ENCODE measurements at places on chromosomes 4 and X.

DNA sequence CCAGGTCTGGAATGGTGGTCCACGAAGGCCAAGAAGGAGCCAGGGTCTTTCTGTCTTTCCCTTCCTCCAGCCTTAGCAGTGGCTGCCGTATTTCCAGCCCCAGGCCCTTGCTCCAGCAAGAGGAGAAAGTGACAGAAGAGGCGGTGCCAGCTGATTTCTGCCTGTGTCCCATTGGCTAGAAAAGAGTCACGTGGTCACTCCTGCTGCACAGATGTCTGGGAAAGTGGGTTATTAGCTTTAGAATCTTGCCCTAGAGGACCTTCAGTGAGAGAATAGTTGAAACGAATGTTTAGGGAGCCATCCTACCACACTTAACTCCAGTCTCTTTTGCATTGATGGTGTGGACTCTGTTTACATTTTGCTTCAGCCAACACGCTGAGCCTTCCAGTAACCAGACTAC, 99.3 kb upstream of the BCOR start:
- no peak for DNase-seq

- no peak for DNase-seq
Measured at GRCh38 chr4:40033613-40034012, 23.0 kb upstream of the N4BP2 start.

DNA sequence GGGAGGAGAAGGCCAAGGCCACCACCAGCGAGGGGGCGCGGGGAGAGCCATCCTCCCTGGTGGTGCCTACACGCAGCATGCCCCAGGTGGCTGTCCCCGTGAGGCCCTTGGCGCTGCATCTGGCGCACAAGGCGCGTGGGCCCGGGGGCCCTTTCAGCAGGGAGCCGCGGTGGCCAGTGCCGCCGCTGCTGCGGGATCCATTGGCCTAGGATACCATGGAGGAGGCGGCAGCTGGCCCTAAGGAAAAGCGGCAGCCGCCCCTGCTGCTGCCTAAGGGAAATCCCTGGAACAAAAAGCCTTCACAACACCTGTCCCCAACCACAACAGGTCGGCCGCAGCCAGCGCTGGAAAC, 1059.6 kb downstream of the TECRL start:
- DNase-seq = no peak

GRCh38 chrX:108097380-108097779, 5.8 kb downstream of the ATG4A start:
- DNase-seq = no peak

- DNase-seq = no peak
Measured at GRCh38 chrX:24375600-24376131, 15.2 kb downstream of the SUPT20HL1 start.

DNA sequence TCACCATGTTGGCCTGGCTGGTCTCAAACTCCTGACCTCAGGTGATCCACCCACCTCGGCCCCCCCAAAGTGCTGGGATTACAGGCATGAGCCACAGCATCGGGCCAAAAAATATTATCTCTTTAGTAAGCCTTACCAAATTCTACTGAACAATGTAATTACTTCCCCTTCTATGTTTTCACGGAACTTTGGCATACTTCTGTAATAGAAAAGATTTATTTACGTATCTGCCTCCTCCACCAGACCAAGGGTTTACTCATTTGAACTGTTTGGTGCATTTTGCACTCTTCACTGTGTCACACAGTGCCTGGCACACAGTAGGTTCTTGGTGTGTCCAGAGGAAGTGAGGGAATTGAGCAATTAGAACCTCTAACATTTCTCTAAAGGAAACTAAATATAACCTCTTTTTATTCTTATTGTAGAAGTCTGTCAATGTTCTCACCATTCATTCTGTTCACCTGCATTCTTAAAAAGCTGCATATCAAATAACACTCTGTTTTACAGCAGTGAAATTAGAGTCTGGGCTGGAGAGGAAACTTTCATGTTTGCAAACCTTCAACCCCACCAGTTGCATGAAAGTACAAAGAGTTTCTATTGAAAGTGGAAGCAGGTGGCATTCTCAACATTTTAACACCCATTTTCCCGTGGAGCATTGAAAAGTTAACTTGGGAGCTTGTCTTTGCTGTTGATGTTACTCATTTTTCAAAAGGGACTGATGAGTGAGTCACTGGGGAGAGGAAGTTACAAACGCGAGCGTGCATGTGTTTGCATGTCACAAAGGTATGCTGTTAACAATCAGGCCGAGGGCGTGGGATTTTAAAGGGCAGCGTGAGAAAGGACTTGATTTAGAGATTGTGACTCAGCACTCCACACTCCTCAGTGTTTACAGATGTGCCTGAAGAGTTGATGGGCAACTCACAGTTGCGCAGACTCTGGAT, 314.1 kb downstream of the STK32B start:
- no peak for DNase-seq

DNA sequence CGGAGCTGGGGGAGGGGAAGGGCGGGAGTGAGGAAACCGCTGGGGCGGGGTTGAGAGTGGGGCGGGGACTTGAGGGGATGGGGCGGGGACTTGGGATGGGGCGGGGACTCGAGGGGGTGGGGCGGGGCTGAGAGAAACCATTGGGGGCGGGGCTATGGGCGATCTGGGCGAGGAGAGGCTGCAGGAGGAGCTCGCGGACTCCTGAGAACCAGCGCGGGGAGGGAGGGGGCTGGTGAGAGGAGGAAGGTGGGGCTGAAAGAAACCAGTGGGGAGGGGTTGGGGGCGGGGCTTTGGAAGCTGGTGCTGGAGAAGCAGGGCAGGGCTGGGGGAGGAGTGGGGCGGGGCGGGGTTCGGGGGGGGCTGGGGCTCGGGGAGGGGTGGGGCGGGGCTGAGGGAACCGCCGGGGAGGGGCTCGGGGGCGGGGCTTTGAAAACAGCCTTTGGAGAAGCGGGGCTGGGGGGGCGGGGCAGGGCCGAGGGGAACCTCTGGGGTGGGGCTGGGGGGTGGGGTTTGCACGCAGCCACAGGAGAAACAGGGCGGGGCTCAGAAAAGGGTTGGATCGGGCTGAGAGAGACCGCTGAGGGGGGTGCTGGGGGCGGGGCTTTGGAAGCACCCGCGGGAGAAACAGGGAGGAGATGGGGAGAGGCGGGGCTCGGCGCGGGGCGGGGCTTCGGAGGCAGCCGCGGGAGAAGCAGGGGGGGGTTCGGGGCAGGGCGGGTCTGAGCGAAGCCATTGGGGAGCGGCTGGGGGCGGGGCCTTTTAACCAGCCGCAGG, 777 bp upstream of the EOLA2 start:
- peak; percentile 88 for DNase-seq

- no peak for DNase-seq
Measured at GRCh38 chr4:17068392-17068791, 169.9 kb upstream of the LDB2 start.

- DNase-seq = no peak
Measured at GRCh38 chr4:112765317-112765974, 128.5 kb downstream of the LARP7 start.

DNA sequence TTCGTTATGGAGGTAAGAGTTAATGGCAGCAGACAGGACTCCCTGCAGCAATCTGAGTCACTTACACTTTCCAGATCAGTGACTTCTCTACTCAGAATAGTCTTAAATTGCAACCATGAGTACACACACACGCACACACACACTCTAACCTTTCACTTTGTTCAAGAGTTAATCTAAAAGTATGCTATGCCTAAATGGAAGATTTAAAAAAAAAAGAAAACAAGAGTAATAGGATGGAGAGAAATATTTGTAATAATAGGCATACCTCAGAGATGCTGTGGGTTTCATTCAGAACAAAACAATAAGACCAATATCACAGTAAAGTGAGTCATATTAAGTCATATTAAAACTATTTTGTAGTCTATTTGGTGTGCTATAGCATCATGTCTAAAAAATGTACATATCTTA, 969.1 kb upstream of the PCDH10 start:
- no peak for DNase-seq

GRCh38 chr4:181559637-181560036, 683.6 kb upstream of the TENM3 start:
- no peak for DNase-seq
